Stimulated activated CD4-positive, alpha-beta T cell treated with anti-CD3 and anti-CD28 coated beads, Interleukin-1b, Interleukin-23, amount 100 ng/mL, for 1 hour (primary cell): ENCODE measurements at places on chromosomes 2 and 18.

DNA sequence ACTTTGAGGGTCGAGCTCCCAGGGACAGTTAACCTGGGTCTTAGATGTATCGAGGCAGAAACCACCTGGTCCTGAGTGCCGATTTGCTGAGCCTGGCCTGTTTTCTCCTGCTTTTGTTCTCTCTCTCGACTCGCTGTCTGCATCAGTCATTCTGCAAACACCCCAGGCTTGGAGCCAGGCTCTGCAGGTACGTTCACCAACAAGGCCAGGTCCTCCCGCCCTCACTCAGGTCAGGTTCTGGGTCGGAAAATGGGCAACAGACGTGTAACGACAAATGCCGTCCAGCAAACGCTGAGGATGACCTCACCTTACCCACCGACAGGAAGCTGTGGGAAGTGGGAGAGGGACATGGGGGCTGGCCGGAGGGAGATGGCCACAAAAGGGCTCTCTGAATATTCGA is 57.7 kb upstream of the PXDN start:
- DNase-seq, result no peak

DNA sequence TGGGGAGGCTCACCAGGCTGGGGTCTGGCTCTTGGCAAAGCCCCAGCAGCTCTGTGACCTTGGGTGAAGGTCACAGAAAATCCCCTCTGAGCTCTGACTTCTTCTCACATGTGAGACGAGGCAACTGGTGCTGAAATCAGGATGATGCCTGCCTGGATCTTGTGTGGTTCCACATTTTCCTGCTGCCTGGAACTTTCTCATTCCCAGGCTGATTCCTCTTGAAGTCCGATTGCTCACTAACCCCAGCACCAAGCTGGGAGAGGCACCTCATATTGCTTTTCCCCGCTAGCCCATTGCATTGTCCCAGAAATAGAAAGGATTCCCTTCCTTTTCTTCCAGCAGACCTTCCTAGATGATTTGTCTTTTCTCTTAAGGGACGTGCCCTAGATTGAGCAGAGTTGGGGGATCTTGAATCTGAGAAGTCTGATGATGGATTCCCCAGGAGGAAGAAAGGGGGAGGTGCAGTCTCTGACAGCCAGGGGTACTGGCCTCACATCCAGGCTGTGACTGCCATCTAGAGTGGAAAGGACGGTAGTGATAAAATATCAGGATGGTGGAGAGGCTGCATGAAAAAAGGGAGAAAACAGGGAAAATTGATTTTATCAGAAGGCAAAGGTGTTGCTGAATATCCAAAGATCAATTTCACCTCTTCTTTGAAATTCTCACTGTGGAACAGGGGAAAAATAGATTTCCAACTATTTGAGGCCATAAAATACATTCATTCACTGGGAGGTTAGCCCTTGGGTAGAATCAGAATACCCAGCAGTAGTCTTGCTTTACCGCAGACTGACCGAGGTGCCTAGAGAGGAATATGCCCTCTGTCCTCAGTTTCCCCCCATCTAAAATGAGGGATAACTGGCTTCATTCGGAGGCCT is 96.3 kb downstream of the FAM210A start:
- DNase-seq, result no peak

- no peak for DNase-seq
These were observed 766 bp downstream of the MFF start for GRCh38 chr2:227325839-227326195.

DNA sequence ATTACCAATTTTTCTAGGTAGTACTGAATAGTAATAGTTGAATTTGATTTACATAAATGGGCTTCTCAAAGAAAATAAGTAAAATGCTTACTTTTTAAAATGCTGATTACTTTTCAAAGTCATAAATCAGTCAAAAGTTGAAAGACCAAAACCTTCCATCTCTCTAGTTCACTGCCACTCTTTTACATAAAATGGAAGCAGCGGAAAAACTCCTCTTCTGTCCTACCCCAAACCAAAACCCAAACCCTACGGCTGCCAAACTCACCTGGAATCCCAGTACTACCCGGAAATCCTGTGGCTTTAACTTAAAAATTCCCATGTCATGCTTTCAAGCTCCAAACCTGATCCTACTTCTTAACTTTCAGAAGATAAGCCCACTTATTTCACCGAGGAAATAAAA is 81.2 kb upstream of the MAPRE2 start:
- DNase-seq, result no peak

- no peak for DNase-seq
These were observed 76.4 kb downstream of the ASB1 start for GRCh38 chr2:238502956-238503791.

DNA sequence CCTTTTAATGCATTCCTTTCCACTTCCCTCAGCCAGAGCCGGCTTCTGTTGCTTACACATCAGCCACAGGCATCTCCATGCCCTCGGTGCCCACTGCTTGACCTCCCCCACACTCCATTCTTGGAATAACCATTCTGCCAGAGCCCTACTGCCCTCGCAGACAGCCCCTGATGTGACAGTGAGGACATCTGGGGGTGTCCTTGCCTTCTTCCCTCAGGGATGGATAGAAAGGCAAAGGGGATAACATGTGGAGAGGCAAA is 6.4 kb upstream of the NPPC start:
- DNase-seq, result no peak

DNA sequence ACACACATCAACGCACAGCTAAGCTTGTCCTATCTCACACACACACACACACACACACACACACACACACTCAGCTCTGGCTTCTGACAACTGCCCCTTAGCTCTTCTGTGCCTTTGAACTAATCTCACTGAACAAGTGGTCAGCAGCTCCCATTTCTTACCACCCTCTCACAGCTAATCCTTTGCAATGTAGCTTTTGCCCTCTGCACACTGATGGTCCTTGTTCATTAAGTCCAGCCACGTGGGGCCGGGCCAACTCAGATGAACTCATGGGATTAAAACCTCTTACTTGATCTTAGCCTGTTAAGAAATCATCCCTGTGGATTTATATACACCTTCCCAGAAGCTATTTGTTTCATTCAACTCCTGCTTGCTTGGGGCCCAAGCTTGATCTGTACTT is 36.6 kb downstream of the DPYSL5 start:
- DNase-seq, result no peak

DNA sequence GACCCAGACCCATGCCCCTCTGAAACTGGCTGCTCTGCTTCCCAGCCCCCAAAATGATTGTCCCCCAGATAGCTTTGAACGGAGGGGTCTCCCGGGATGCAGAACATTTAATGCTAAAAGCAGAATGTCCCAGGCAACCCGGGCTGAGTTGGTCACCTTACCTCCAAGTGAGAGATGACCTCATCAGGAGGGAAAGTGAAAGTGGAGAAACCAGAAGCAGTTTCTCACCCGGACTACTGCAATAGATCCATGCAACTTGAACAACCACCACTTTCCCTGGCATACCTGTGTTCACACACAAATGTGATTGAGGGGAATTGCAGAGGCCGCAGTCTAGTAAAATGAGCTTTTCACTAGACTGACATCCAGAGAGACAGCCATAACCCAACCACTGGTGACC is 75.3 kb upstream of the NPAS2 start:
- no peak for DNase-seq

DNA sequence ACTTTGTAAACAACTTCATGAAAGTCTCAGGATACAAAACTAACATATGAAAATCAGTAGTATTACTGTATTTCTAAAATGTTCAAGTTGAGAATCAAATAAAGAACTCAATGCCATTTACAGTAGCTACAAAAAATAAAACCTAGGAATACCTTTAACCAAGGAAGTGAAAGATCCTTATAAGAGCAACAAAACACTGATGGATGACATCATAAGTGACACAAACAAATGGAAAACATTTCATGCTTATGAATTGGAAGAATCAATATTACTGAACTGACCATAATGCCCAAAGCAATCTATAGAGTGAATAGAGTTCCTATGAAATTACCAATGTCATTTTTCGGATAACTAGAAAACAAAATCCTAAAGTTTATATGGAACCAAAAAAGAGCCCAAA is 1038.1 kb downstream of the SUCLG1 start:
- no peak for DNase-seq

DNA sequence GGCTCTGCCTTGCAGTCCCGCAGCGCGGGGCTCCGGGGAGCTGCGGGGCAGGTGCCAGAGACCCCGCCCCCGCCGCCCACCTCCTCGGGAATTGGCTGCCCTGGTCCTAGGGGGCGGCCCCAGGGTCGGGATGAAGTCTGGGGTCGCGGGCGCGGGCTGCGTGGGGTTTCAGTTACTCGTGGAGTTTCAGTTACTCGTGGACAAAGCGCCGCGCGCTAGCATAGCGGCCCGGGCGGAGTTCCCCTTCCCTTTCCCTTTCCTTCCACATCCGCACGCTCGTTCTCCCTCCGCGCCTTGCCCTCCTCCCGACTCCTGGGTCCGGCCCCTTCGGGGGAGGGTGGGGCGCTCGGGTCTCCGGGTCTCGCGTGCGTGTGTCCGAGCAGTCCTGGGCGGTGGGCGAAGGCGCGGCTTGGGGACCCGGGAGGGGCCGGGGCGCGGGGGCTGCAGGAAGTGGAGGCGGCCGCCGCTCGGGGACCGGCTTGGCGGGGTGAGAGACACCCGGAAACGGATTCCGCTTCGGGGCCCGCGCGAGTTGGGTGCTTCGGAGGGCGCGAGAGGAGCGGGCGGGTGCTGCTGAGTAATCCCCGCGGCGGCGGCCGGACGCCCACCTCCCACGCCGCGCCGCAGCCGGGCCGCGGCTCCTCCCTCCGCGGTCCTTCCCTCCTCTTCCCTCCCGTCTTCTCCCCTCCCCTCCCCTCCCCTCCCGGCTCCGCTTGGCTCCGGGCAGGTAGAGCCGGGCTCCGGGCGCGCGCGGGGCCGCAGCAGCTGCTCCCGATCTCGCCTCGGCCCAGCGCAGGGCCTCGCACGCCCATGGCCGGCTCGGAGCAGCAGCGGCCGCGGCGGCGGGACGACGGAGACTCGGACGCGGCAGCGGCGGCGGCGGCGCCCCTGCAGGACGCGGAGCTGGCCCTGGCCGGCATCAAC is at the start of gene TTC39C:
Gene TTC39C, plus strand, starts transcription at position 693 of the 924 bp plus-strand sequence. Its CDS starts 118 bp downstream, at position 811.
- DNase-seq, result peak; percentile 52

- DNase-seq, result no peak
These were observed 212.5 kb downstream of the NEDD4L start for GRCh38 chr18:58256316-58257080.

GRCh38 chr2:219656526-219656925 is 29.1 kb downstream of the SLC4A3 start:
- DNase-seq, result no peak

- no peak for DNase-seq
These were observed 1127.1 kb downstream of the DPP10 start for GRCh38 chr2:115569547-115569946.

DNA sequence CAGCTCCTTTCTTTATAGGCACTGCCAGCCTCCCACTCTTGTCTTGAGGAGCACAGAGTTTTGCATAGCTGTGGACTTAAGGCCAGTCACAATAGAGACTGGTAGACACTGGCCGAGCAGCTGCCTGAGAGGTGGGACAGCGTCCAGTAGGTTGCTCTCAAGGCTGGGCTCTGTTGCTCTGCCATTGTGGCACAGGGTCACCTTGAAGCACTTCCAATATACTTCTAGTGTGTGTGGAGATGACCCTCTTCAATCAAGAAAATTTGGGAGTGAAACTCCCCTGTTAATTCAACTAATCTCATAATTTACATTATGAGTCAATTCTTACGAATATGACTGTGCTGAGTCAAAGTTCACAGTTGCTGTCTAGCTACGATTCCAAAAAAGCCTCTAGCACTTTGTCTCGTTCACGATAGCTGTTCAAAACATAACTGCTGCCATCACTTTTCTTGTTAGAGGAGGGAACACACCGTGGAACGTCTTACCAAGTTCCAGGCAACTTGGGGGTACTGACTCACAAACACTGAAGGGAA is 636.2 kb downstream of the EPHA4 start:
- no peak for DNase-seq

DNA sequence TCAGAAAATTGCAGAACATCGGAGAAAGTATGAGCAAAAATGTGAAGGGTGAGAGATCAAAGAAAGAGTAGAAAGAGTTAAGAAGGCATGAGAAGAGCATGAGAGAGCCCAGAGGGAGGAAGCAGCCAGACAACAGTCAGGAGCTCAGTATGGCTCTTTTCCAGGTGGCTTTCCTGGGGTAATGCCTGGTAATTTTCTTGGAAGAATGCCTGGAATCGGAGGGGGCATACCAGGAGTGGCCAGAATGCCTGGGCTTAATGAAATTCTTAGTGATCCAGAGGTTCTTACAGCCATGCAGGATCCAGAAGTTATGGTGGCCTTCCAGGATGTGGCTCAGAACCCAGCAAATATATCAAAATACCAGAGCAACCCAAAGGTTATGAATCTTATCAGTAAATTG is 271.8 kb upstream of the TFPI start:
- DNase-seq, result no peak

DNA sequence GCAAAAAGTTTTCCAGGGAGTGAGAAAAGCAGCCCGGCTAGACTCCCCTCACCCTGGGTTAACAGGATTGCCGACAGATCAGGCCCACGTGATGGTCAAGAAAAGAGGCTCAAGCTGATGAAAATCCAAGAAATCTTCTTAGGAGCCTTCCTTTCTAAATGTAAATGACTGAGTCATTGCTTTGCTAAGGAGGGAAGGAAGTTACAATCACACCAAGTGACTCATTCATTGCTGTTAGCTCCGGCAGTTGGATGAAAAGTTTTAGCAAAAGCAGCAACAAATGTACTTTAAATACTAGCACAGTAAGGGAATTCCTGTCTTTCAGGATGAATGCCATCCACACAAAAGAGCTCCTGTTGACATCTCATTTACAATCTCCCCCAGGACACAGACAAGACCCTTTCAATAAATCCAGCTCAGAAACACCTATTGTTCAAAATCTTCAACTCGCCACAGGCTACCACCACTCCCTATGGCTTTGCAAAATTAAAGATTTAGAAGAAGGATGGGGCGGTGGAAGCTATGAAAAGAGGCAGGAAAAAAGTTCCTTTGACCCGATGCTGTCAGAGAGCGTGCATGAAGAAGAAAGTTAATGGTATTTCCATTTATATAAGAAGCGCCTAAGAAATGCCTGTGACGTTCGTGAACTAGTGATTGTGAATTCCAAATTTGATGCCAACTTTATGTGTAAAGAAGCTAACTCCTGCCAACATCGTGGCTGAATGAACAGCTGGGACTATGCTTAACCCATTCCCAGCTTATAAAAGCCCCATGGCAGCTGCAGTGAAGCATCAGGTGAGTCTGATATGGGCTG is 153.7 kb downstream of the TGIF1 start:
- DNase-seq, result no peak

- DNase-seq, result no peak
These were observed 132.8 kb downstream of the THADA start for GRCh38 chr2:43462866-43463641.

DNA sequence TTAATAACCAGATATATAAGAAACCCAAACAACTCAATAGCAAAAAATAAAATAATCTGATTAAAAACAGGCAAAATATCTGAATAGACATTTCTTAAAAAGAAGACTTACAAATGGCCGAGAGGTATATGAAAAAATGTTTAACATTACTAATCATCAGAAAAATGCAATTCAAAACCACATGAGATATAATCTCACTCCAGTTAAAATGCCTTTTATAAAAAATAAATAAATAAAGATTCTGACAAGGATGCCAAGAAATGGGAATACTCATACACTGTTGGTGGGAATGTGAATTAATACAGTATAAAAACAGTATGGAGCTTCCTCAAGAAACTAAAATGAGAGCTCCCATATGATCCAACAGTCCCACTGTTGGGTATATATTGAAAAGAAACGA is 33.9 kb upstream of the BMP10 start:
- DNase-seq, result no peak
